ENCODE measurements at places on chromosomes 6 and 20. TPM values are rescaled to one million over a fixed set of nuclear protein-coding genes. Genes with fewer than 3 reads are reported as not detected.
A peak's percentile ranks its signal among the peaks of the same experiment; 100 is the strongest.

SLC32A1 gene
- polyA plus RNA-seq, result not detected

SPATA2 gene
- 6.3 TPM for polyA plus RNA-seq

RIPPLY2 gene
- 0.23 TPM for polyA plus RNA-seq

EPHA7 gene
- polyA plus RNA-seq, result 3.5 TPM

PKHD1 gene
- 9.5 TPM for polyA plus RNA-seq

- no peak for DNase-seq
Measured at GRCh38 chr6:165543781-165544180, 119.3 kb downstream of the PDE10A start.

DNA sequence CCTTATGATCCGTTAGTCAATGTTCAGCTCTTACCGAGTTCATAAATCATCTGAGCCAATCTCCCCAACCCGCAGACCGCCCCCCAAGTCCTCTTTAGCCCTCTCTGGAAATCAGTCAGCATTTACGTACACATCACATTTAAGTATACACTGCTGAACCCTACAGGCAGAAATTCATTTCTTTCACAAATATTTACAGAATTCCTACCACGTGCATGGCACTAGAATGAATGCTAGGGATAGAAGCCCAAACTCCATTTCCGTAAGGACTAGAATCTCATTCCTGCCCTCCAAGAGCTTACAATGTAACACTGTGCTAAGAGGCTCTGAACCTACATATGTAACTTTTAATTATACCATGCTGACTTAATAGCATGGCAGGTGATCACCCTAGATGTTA is 1.8 kb downstream of the OSER1 start:
- no peak for DNase-seq

- no peak for DNase-seq
Measured at GRCh38 chr20:32922466-32922865, 63.7 kb downstream of the EFCAB8 start.

- DNase-seq, result no peak
Measured at GRCh38 chr6:139990856-139991465, 616.5 kb upstream of the CITED2 start.

DNA sequence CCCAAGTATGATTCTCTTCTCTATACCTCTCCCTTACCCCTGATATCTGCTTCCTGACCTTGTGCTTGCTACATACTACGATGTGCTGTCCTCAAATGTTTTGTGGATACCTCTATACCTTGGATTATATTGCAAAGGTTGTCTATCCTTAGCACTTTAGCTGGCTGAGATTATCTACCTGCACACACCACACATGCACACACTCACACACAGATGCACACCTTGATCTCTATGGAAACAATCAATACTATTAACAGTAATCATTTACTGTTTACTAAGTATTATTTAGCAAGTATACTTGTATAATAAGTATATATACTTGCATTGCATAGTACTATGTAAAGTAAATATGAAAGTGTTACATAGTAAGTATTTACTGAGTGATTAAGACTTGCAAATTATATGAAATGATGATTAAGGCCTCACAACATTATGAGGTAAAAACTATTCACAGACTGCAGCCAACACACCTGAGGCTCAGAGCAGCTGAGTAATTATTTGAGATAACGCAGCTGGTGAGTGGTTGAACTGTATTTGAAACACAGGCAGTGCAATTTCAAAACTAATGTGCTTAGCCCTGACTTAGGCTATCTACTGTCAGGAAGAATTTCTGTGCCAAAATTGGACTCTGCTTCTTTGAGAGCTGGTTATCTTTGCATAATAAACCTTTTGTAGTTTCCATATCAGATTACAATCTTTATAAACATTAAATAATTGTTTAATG is 699.9 kb downstream of the FRK start:
- DNase-seq, result no peak

- peak; percentile 38 for DNase-seq
Measured at GRCh38 chr20:46400828-46401477, 5.5 kb downstream of the ELMO2 start.

- DNase-seq, result no peak
Measured at GRCh38 chr20:10572853-10573252, 100.9 kb downstream of the JAG1 start.

- no peak for DNase-seq
Measured at GRCh38 chr6:154783229-154783628, 50.0 kb downstream of the SCAF8 start.

GRCh38 chr20:35226884-35227681 is 593 bp downstream of the MMP24 start:
- DNase-seq, result peak; percentile 57

DNA sequence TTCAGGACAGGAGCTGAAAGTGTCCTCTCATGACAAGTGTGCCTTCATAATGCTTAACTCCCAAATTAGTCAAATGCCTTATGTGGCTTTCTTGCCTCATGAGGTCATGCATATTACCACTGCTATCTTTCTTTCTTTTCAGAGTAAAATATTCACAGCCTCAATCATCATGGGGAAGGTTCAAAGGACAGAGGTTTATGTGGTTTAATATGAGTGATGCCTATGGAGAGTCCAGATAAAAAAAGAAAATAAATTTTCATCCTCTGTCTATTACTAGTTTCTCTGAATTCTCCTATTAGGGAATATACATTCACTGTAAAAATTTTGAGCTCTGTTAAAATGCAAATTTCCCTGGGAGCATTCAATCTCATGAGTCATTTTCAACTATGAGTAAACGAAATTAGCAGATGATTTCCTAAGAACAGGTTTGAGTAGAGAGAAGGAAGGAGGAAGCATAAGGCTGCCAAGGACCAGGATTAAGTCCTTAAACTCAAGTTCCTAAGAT is 396.9 kb upstream of the ADGRB3 start:
- no peak for DNase-seq

Data from hindlimb muscle (tissue), 1 donor.